D721Med (cell line): ENCODE measurements at places on chromosomes 6 and 20.

GRCh38 chr6:153623496-153623895, 415.5 kb upstream of the OPRM1 start:
- no peak for DNase-seq

DNA sequence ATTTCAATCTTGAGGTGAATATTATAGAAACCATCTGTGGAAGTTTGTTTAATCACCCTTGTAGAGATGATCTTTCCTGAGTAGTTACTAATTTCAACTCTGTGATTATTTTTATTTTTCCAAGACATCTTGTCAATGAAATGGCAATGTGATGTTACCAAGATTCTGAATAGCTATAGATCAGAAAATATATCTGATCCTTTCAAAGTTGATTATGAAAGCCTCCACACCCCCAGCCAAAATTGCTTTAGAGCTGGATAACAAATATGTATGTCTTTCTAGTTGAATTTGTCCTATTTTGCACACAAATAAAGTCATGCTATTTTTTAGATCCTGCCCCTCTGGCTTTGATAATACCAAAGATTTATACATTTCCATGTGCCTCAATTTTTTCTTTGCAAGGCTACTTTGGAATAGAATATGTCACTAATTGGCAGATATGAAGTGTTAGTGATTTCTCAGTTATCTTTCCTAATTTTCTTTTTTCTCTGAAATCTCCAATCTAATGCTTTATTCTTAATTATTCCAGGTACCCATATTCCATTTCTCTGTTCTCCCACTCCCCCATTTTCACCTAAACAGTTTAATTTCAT, 5.0 kb downstream of the SIM1 start:
- DNase-seq: no peak

- no peak for DNase-seq
Measured at GRCh38 chr6:133431031-133431430, 189.9 kb downstream of the EYA4 start.

DNA sequence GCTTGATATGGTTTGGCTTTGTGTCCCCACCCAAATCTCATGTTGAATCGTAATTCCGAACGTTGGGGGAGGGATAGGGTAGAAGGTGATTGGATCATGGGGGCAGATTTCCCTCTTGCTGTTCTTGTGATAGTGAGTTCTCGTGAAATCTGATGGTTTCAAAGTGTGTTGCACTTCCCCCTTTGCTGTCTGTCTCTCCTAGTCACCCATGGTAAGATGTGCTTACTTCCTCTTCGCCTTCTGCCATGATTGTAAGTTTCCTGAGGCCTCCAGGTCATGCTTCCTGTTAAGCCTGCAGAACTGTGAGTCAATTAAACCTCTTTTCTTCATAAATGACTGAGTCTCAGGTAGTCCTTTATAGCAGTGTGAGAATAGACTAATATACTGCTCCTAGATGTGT, 19.9 kb downstream of the PFDN4 start:
- no peak for DNase-seq

GRCh38 chr20:46207793-46208192, 89.7 kb downstream of the CD40 start:
- DNase-seq: no peak

GRCh38 chr20:1724901-1725300, 67.3 kb upstream of the SIRPG start:
- DNase-seq: no peak

GRCh38 chr6:145209272-145209671, 526.0 kb downstream of the EPM2A start:
- DNase-seq: no peak

GRCh38 chr20:1876975-1877608, 18.1 kb upstream of the SIRPA start:
- DNase-seq: peak; percentile 66

DNA sequence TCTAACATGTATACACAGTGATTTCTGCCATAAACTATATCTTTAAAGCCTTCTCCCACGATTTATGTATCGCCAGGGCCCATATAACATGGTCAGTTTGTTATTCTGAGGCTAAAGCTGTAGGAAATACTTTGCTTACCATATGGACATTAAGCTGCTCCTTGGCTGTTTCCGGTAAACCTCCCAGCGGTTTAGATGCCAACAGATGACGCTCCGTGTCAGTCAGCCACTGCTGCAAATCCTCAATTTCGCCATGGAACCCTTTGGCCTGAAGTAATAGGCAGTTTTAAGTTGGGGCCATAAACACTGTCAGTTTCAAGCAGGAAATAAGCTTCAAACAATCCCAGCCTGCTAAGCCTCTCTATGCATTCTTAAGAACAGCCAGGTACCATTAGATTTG, 145.4 kb downstream of the DST start:
- DNase-seq: no peak

- DNase-seq: no peak
Measured at GRCh38 chr6:44042989-44043478, 84.2 kb downstream of the MRPL14 start.

DNA sequence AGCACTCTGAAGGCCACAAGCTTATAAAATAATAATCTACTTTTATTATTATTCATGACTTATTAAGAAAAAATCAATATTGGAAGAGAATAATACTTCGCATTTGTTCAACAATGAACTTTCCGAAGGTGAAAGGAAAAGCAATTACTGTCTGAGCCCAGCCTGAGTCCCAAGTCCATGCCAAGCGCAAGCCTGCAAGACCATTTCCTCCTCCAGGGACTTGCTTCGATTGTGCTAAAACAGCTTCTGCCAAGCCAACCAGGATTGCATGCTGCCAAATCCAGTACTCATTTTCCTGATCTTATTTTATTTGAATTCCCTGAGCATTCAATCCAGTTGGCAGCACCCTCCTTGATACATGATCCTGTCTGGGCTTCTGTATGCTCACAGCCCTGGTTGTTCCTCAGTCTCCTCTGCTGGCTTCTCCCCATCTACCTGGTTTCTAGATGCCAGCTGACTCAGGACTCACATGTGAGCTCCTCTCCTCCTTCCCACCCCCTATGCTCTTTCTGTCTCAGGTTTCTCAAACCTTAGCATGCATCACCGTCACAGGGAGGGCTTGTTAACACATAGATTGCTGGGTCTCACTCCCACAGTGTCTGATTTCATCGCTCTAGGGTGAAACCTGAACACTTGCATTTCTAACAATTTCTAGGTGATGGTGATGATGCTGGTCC, 55.9 kb upstream of the PSMF1 start:
- DNase-seq: no peak

DNA sequence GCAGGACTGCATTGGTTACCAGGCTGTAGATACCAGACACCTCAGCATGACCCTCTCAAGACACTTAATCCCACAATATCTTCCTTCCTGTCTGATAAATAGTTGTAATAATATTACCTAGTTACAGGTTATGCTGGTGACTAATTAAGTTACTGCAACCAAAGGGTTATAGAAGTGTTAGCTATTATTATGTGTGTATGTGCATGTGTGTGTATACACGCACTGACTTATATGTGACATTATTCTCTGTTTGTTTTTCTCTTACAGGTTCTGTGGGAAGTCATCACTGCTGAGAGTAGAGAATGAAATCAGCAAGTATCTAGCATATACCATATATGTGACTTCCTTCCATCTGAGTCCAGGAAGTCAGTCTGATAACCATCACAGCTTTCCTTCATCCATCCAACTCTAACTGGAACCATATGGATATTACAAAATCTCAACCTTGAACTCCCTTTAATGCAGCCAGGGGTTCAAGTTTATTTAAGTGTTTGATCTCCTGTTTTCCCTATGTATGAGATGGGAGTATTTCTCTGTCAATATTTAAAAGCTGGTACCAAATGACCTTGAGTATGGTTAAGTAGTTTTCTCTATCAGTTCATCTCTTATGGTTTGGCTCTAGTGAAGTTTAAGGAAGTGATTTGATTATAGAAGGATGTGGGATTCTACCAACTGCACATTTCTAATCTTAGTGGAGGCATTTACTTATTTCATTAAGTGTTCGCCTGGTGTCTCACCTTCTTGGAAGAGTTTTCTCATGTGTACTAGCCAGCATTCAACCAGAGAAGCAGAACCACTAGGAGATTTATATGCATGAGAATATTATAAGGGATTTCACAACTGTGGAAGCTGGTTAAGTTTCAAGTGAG, 313.2 kb downstream of the HIVEP2 start:
- no peak for DNase-seq

GRCh38 chr20:62773845-62774714, 22.2 kb upstream of the MRGBP start:
- peak; percentile 71 for DNase-seq

GRCh38 chr6:14655201-14656061, 537.9 kb downstream of the CD83 start:
- DNase-seq: no peak

DNA sequence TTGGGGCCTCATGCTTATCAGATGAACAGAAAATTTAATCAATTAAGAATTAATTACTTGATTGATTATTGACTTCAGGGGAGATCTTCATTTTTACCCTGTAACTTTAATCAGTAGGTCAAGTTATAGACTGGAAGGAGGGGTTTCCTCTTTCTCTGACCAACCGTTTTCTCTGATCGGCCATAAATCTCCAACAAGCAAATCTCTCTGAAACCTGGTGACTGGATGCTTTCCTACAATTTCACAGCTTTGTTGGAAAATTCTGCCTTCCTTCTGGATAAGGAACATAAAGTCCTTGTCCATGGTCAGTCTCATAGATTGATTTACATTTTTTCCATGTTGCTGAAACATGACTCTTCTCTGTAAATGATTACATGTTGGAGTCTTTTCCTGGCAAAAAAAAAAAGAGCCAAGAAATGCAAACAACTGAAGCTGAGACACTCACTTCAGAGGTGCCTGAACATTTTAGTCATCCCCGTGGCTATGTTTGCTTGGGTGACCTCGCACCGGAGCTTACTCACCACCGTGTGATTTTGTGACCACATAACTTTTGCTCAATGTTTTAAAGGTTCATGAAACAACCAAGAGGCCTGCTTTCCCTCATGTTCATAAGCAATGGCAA, 31.0 kb downstream of the IRF4 start:
- DNase-seq: no peak

GRCh38 chr20:19045371-19045770, 167.1 kb upstream of the SLC24A3 start:
- no peak for DNase-seq

GRCh38 chr20:7308163-7308562, 540.7 kb downstream of the BMP2 start:
- no peak for DNase-seq

DNA sequence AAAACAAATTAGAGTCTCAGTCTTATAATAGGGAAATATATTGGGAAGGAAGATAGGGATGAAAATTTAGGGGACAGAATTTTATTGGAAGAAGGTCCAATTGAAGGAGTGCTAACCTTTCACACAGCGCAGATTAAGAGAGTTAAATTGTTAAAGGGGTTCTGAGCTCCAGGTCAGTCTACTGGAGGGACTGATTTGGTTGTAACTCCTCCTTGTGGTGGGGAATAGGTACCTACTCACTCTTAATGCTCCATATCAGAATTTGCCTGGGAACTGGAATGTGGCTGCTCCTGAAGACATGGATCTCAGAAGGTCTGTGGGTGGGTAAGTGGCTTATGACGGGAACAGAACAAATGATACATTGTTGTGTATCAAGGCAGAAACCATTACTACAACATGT, 143.5 kb downstream of the FLRT3 start:
- no peak for DNase-seq

- DNase-seq: no peak
Measured at GRCh38 chr6:31383149-31383548, 20.2 kb upstream of the MICA start.

DNA sequence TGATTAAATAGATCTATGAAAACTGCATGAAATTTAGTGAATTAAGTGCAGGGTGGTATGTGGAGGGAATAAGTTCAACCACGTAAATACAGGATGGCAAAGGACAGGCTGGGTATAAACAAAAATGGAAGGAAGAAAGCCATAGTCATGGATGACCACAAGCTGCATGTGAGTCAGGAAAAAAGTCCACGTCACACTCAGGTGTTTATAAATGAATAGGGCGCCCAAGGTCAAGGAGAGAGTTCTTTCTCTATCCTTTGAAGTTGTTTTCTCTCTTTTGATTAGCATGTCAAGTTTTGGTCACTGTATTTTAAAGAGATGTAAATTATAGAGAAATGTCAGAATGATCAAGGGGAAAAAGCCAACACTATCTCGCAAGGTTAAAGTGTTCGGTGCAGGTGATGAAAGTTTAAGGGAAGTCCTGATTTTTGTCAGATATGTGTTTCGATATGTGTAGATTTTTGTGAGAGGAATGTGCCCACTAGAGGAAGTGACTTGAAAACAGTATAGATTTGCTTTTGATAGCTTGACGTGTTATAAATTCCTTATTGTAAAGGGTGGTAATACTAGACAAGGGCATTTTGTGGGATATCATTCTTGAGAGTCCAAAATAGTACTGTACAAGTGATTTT, 58.7 kb downstream of the MAP3K4 start:
- DNase-seq: no peak

DNA sequence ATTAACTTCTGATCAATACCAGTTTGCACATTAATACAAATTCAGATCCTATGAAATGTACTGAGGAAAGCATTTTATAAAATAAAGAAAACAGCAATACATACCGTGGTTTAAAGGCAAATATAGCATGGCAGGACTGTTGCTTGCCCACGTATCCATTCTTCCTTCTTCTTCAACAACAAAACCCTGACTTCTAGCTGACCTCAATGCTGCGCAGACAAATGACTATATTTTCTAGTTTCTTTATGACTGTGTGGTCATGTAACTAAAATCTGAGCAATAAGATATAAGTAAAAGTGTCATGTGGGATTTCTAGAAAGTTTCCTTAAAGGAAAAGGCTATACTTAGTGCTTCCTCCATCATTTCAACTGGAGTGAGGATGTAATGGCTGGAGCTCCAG, 85.0 kb downstream of the CDC40 start:
- no peak for DNase-seq

- no peak for DNase-seq
Measured at GRCh38 chr6:71299541-71300470, 11.2 kb downstream of the OGFRL1 start.

DNA sequence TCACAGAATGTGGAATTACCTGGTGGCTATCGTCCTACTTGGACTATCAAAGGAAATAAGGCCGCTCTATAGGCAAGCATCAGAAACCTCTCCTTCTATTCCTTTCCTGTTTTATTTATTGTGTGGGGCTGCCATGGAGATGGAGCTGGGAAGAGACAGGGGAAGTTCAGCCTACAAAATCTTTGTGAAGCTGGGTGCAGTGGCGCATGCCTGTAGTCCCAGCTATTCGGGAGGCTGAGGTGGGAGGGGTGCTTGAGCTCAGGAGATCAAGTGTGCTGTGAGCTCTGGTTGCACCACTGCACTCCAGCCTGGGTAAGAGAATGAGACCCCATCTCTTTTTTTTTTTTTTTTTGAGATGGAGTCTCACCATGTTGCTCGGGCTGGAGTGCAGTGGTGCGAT, 60.3 kb downstream of the KCNB1 start:
- no peak for DNase-seq
